CD4-positive, alpha-beta T cell treated with Interleukin-10 for 1 hour (primary cell): ENCODE measurements at places on chromosomes 2 and 18.
A peak's percentile ranks its signal among the peaks of the same experiment; 100 is the strongest.

DNA sequence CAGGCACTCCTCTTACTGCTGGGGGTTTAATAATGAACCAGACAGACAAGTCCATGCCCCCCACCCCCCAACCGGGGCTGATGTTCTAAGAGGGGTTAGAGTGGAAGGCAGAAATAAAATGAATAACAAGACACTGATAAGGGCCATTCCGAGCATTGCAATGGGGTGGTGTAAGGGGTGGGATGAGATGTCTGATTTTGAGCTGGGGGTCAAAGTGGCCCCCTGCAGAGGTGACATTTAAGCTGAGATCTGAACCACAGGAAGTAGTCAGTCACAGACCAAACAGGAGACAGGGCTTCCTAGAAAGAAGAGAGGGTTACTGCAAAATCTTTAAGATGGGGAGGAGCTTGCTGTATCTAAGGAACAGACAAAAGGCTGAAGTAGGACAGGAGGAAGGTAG, 180.6 kb upstream of the SH3BP4 start:
- DNase-seq = no peak

DNA sequence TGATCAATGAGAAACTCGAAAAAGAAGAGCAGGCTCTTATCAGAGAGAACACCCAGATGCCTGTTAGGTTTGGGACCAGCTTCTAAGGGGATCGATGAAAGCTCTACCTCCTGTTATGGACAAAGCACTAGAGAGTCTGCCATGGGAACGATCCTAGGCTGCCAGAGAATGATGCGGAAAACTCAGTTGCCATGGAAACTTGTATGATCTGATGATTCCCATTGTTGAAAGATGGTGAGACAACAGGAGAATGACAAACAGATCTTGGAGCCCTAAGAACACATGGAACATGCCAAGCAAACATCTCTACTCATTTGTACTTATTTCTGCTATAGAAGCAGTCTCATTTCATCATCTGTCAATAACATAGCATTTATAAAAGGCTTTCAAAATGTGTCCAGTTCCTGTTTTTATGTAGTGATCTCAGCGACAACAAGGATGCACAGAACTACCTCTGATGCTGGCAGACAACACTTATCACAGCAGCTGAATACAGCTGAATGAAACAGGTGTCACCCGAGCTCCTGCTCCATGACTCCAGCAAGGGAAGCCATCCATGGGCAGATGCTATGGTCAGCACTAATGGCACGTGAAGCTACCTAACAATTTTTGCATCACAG, 59.6 kb downstream of the NCKAP5 start:
- no peak for DNase-seq

- no peak for DNase-seq
Measured at GRCh38 chr18:75376004-75376403, 51.5 kb downstream of the SMIM21 start.

- DNase-seq = peak; percentile 94
Measured at GRCh38 chr2:96538487-96539214, 2.1 kb downstream of the ARID5A start.

DNA sequence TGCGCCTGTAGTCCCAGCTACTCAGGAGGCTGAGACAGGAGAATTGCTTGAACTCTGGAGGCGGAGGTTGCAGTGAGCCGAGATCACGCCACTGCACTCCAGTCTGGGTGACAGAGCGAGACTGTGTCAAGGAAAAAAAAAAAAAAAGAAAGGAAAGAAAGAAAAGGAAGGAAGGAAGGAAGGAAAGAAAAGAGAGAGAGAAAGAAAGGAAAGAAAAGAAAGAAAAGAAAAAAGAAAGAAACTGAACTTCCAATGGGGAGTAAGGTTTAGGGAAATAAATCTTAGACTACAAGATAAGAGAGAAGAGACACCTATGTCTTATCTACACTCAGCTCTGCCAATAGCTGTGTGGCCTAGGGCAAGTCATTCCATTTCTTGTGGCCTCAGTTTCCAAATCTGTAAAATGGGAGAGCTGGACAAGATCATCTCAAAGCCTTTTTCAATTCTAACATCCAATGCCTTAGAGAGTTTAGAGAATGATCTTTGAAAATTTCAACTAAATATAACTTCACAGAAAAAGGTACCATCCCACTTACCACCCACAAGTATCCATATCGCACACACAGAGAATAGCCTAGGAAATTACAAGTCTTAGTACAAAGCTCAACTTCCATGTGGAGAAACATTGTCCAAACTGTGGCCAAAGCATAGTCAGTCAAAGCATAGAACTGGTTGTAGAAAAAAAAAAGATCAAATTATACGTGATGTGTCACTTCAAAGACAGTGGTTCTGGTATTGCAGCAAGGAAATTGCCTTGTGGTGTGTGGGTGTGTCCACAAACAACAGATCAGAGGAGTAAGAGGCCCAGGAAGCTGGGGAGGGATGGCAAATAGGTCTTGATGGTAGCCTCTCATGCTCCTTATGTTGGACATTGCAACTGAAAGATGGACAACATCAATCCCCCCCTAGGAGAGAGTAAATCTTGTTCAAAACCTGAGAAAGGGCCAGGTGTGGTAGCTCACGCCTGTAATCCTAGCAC, 42.4 kb downstream of the SLC14A2 start:
- DNase-seq = peak; percentile 47

GRCh38 chr2:51697095-51697494, 665.2 kb upstream of the NRXN1 start:
- DNase-seq = no peak

DNA sequence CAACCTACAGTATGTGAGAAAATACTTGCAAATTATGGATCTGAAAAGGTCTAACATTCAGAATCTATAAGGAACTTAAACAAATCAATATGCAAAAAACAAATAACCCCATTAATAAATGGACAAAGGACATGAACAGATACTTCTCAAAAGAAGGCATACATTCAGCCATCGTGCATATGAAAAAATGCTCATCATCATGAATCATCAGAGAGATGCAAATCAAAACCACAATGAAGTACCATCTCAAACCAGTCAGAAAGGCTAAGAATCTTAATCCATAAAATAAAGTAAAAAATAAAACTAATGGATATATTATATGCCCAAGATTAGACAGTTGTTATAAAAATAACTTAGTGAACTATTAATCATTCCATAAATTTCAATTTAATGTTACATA, 154.0 kb downstream of the CALCRL start:
- no peak for DNase-seq

GRCh38 chr18:54267701-54268100, 1.6 kb upstream of the POLI start:
- no peak for DNase-seq

DNA sequence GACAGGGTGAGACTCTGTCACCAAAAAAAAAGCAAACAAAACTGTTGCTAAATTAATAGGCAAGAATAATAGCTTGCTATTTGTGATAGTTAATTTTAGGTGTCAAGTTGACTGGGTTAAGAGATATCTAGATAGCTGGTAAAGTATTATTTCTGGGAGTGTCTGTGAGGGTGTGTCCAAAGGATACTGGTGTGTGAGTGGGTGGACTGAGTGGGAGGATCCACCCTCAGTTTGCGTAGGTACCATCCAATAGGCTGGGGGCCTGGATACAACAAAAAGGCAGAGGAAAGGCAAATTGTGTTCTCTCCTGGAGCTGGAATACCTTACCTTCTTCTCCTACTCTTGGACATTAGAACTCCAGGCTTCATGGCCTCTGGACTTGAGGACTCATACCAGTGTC, 15.0 kb downstream of the DUSP11 start:
- no peak for DNase-seq
